ENCODE measurements at places on chromosomes 16 and 17.

GRCh38 chr16:85583491-85584181 lies 29.5 kb upstream of the GSE1 start:
- DNase-seq, result no peak

DNA sequence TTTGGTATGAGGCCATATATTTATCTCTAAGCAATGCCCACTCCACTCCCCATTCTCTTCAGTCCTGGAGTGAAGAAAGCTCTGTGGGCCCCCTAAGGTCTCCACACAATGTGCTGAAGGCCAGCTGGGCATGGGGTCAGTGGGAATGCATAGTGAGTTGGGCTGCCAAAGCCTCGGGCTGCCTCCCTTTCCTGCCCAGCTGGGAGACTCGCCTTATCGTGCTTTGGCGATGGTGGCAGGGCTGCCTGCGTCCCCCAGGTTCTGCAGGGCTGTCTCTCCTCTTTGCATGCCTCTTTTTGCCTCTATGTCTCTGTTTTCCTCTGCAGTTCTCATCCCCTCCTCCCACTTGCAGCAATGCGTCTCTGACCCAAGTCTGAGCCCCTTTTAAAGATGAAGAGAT lies 116.5 kb downstream of the CYLD start:
- no peak for DNase-seq

- DNase-seq, result no peak
These were observed 196.4 kb upstream of the IRX3 start for GRCh38 chr16:54482892-54483574.

DNA sequence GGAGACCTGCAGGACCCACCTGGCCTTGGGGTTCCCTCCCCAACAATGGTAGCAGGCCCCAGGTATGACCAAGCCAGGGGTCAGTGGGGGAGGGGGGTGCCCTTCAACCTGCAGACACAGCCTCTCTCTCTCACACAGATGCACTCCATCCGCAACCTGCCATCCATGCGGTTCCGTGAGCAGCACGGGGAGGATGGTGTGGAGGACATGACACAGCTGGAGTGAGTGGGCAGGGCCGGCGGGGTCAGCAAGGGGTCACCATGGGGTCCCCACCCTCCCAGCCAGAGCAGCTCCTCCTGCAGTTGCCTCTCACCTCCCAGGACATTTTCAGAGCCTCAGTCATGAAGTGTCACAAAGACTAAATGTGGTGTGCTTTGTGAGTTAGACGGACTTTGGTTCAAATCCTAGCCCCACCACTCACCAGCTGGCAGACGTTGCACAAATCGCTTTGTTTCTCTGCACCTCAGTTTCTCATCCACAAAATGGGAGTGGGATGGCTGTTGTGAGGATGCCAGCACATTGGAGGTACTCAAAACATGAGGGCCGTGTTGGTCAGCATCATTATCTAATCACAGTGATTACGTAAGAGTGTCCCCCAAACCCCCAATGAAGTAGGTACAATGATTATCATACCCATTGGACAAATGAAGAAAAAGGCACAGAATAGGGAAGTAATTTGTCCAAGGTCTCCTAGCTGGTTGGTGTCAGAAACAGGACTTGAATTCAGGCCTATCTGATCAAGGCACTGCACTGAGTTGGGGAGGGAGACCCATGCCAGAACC lies 16.0 kb downstream of the MYO15A start:
- DNase-seq, result no peak

DNA sequence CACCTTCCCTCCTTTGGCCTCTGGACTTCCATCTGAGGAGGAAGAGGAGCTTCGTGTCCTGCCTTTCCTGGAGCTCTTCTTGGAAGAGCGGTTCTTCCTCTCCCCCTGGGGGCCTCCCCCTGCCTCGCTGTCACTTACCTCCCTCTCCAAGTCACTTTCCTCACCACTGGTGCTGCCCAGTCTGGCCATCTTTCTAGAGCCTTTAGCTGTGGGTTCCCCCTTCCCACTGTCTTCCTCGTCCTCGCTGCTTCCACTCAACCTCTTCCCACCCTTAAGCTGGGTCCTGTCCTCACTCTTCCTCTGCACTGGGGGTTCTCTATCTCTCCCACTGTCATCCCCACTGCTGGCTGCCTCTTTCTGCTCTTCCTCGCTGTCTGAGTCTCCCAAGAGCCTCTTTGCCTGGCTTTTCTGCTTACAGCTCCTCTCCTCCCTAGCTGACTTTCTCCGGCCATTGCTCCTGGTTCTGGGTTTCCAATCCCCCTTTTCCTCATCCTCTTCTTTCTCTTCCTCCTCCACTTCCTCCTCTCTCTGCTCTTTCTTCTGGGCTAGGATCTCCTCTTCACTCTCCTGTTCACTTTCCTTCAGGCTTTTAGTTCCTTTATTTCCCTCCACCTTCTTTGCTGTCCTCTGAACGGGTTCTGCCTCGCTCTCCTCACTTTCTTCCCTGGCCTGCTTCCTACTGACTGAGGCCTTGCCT lies 1.4 kb downstream of the HIRIP3 start:
- DNase-seq, result no peak

DNA sequence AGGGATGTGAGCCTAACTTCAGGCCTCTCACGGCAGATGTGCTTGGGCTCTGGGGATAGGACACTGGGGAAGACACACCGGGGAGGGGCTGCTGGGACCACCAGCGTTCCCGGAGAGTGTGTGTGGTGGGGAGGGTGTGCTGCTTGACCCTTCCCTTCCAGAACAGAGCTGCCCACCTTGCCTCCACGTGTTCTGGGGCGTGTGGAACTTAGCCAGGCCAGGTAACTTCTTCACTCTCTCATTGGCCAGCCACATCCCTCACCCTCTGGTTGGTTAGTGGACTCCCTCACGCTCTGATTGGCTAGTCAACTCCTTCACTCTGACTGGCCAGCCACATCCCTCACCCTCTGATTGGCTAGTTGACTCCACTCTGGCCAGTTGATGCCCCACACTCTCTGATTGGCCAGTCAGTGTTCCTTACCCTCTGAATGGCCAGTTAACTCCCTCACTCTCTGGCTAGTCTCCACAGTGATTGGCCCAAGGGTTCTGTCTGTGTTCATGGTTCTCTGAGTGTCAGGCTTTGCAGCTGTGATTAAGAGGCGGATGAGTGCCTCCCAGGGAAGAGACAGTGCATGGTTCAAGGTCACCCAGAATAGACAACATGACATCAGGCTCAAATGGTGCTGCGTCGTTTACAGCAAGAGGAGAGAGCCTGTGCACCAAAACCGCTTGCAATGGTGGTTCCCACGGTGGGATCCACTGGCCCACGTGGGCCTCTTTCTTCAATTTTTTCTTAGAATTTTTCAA lies 10.0 kb downstream of the TMEM235 start:
- DNase-seq, result no peak

- DNase-seq, result no peak
These were observed 3.0 kb downstream of the SECTM1 start for GRCh38 chr17:82330322-82331239.

DNA sequence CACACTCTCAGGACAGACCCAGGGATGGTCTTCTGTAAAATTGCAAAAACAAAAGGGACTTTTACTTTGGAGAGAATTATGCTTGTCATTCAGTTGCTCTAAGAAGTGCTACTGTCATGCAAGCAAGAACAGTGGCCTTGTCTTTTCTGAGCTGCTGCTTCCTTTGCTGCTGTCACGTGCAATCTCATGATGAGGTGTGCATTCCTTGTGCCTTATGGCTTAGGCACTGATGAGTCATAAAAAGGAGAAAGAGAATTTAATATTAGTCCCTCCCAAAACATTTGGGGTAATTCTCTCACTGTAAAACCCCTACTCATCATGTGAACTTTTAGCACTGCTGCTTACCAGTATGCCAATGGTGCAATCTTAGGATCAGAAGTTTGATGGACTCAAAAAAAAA lies 2051.3 kb downstream of the TP53TG3F start:
- DNase-seq, result no peak

DNA sequence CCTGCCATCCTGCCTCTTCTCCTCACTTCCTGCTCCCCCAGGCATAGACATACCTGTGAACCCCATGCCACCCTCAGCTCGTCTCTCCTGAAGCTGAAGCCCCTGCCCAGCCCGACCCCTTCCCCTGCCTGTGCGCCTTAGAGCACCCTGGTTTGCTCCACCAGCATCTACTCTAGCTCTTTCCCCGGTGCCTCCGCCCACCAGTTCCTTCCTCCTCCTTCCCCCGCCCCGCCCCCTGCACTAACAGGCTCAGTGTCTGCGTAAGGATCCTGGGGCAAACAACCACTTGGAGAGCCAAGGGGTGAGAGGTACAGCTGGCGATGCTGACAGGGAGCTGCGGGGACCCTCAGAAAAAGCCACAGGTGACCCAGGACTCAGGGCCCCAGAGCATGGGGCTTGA lies 1.9 kb downstream of the GPR142 start:
- DNase-seq, result peak; percentile 81

GRCh38 chr16:24759006-24759405 lies 29.6 kb downstream of the TNRC6A start:
- no peak for DNase-seq

DNA sequence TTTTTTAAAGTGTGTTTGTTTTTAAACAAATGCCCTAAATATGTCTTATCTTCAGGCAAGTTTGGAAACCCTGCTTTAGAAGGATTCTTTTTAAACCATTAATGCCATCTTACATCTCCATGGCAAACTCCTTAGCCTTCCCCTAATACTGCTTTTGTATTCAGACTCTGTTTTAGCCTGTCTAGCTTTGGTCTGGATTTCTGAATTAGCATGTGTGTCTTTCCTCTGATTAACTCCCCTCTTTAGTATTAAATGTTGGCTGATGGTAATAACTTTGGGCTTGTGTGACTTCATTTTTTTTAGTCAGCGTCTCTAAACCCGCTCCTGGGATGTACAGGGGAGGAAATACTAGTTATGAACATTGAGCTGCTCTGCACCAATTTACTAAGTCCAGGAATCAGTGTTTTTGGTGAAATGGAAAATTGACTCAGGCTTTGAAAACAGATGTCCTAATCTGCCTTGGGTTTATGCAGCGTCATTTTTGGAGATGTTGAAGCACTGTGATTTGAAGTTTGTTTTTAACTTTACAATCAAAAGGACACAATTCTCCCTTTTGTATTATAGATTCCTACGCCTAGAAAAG lies 22.2 kb downstream of the WIPF2 start:
- no peak for DNase-seq

GRCh38 chr17:21474815-21475214 lies 98.7 kb downstream of the KCNJ12 start:
- no peak for DNase-seq

GRCh38 chr17:42055027-42055426 lies 4.6 kb upstream of the C17orf113 start:
- DNase-seq, result no peak

DNA sequence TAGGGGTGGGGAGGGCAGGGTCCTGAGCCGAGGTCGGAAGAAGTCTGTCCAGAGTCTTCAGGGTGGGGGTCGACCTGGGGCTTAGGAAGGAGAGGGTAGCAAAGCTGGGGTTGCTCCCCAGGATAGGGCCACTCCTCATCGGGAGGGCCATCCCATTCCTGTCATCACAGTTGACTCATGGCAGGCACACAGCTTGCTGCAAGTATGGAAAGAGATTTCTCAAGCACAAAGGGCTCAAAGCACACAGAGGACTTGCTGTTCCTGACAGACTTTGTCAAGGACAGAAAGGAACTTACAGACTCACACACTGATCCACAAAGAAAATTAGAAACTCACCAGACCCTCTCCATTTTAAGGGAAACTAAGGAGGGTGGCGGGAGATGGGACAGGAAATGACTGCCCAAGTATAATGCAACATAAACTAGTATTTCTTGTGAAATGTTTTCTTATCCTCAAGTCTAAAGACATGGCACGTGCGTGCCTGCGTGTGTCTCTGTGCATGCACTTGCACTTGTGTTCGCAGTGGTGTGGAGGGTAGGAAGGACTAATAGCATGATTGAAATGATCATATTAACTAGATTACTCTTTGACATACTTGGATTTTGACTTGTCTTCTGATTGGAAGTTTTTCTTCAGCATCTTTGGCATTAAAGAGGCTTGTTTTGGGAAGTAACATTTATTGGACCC lies 2.4 kb downstream of the AOC2 start:
- DNase-seq, result no peak

DNA sequence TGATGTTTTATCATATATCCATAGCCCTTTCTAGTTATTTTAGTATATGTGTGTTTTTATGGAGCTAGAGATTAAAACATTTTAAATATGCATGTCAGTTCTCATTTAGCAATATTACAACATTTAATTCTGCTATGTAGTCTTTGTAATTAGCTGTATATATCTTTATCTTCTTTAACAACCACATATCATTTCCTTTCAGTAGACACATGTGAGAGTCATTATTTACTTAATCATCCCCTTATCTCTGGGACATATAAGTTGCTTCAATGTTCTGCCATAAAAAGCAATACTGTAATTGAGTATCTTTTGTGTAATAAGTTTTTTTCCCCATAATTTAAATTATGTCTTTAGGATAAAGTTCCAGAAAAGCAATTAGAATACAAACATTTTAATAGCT lies 52.0 kb upstream of the CLEC3A start:
- no peak for DNase-seq

- peak; percentile 67 for DNase-seq
These were observed 14.4 kb downstream of the NDUFAF8 start for GRCh38 chr17:81253358-81254131.

- DNase-seq, result no peak
These were observed 489.0 kb downstream of the KCNJ2 start for GRCh38 chr17:70658317-70658716.

DNA sequence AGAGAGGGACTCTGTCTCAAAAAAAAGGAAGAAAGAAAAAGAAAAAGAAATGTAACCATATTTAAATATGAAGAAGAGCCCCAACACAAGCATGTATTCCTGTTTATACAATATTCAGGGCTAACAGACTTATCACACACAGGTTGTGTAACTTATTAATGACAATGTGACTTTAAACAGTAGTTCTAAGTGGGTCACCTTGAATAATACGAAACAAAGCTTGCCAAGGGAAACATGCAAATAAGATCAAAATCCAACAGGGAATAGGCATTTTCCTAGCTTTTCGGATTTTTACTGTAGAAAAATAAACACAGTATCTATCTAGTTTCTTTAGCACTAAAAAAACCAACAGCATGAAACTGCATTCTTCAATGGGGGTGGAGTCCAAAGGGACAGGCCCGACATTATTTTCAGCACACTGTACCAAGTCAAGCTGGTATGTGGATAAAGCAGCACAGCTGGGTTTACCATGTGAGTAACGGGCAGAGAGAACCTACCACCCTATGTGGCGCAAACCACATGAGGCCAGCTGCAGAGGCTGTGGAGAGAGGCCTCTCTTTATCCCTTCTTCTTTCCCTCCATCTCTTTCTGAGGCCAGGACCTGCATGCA lies 45.3 kb downstream of the TOM1L2 start:
- DNase-seq, result no peak

- DNase-seq, result no peak
These were observed 29.3 kb downstream of the UNC13D start for GRCh38 chr17:75814900-75815373.

- DNase-seq, result no peak
These were observed 9.2 kb downstream of the DNAH17 start for GRCh38 chr17:78567991-78568390.

GRCh38 chr17:787641-788221 lies 5.6 kb downstream of the MRM3 start:
- DNase-seq, result no peak

- DNase-seq, result peak; percentile 98
These were observed 5.8 kb upstream of the C17orf99 start for GRCh38 chr17:78140169-78141051.

All from activated naive CD4-positive, alpha-beta T cell treated with anti-CD3 and anti-CD28 coated beads, Interleukin-2, amount 10 ng/mL, durations not matched to agents 7 days and 5 days (primary cell).